ENCODE measurements at places on chromosomes 7 and 10.
A peak's percentile ranks its signal among the peaks of the same experiment; 100 is the strongest.

GRCh38 chr10:103547391-103547946 is 54.0 kb downstream of the NEURL1 start:
- no peak for DNase-seq

GRCh38 chr10:116713846-116714245 is 28.5 kb downstream of the HSPA12A start:
- no peak for DNase-seq

- no peak for DNase-seq
Measured at GRCh38 chr10:11325817-11326216, 285.6 kb downstream of the USP6NL start.

DNA sequence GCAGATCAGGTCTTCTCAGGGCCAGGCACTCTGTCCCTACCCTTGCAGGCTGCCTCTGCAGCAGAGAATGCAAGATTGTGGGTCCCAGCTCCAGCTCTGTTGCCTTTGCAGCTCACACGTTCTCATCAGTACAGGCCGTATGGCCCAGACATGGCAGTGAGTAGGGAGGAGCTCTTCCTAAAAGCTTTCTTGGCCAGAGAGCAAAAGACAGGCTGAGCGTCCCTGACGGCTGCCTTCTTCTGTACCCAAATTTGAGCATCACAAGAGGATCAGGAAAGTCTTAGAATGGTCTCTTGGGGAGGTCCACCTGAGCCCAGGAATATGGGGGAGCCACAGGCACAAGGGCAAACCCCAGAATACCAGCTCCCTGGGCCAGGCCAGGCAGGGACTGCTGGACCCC is 266.3 kb upstream of the ZMIZ1 start:
- no peak for DNase-seq

- no peak for DNase-seq
Measured at GRCh38 chr7:122802301-122802751, 83.9 kb downstream of the CADPS2 start.

GRCh38 chr10:119770928-119771327 is 45.1 kb downstream of the INPP5F start:
- DNase-seq = no peak

DNA sequence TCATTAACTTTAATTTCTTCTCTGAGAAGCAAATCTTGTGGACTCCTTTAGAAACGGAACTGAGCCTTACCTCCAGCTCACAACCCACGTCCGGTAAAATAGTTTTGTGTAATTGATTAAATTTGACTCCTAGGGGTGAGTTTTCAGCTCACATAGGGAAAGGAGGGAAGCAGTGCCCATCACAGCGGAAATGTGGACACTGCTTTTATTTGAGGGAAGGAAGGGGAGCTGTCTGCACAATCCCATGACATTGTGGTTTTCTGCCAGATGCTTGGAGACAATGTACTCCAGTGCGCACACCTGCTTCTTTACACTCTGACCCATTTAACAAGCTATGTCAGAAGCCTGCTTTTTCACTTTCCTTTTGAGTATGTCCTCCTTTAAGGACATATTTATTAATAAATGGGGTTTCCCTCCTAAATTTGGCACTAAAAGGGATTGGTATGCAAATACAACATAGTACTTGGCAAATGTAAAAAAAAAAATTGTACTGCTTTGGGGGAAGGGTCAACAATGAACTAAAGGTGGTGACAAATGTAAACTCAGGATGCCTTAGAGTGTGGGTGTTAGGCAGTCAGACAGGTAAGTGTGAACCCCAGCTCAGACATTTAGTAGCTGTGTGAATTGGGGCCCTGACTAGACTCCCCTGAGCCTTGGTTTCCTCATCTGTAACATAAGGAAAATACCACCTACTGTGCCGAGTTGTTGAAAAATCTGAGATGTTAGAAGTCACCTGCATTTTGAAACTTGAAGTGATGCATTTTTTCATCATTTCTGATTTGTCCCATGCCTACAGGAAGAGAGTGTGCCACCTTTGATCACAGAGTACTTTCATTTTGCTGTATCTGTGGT is 90.2 kb upstream of the KLF6 start:
- DNase-seq = peak; percentile 70

DNA sequence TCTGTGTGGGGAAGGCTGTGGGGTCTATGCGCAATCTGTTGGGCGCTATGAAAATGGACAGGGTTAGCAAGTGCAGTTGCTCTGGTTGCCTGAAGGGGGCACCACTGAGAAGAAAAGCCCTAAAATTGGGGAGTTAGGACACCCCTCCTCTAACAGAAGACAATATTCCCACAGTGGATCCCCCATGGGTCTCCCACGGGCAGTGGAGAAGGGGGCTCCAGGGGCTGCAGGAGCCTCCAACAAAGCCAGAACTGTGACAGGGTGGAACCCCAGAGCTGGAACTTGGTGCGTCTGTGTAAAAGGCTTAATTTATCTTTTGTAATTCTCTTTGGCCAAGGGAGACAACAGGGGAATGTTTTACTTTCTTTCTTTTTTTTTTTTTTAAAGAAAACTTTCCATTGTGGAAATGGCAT is 12.5 kb upstream of the COL13A1 start:
- no peak for DNase-seq

GRCh38 chr10:78433766-78434535 is 400.3 kb downstream of the RPS24 start:
- DNase-seq = no peak

GRCh38 chr10:101749047-101750016 is 26.6 kb downstream of the FGF8 start:
- no peak for DNase-seq

DNA sequence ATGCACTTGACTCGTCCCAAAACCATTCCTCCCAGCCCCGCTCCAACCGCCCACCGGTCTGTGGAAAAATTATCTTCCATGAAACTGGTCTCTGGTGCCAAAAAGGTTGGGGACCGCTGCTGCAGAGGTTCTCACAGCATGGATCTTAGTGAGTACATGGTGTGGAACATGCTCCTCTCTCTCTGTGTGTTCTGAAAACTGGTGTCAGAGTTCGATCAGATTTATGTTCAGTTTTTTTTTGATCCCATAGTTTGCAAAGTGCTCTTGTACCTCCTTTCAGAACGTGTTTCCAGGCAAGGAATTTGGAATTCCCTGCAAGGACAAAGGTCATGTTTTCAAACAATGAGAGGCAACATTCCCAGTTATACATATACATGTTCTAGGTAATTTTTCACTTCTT is 61.2 kb upstream of the FAM171A1 start:
- no peak for DNase-seq

- DNase-seq = no peak
Measured at GRCh38 chr10:122252805-122253204, 18.3 kb upstream of the BTBD16 start.

- no peak for DNase-seq
Measured at GRCh38 chr7:25559581-25560367, 331.5 kb upstream of the NPVF start.

GRCh38 chr7:29565224-29565630 is 1.6 kb downstream of the PRR15 start:
- no peak for DNase-seq

GRCh38 chr7:103605640-103606039 is 159.6 kb upstream of the SLC26A5 start:
- DNase-seq = no peak

DNA sequence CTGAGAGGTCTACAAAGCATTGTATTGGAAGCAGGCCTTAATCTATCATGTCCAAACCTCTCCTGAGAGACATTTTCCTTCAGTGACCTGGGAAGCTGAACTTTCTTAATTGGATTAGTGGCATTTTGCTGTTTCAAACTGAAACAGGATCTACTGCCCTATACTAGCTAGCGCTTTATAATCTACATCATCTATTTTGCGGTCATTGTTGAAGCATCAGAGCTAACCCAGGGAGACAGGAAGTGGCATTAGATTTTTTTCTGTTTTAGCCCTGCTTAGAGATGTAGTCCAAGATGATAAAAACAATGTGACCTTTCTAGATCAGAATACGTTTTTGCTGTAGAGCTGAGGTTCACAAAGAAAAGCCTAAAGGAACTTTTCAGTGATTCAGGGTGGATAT is 147.4 kb upstream of the AGR3 start:
- no peak for DNase-seq

- no peak for DNase-seq
Measured at GRCh38 chr10:271201-271600, 135.9 kb downstream of the ZMYND11 start.

GRCh38 chr10:34959321-34959720 is 130.8 kb downstream of the CUL2 start:
- no peak for DNase-seq

DNA sequence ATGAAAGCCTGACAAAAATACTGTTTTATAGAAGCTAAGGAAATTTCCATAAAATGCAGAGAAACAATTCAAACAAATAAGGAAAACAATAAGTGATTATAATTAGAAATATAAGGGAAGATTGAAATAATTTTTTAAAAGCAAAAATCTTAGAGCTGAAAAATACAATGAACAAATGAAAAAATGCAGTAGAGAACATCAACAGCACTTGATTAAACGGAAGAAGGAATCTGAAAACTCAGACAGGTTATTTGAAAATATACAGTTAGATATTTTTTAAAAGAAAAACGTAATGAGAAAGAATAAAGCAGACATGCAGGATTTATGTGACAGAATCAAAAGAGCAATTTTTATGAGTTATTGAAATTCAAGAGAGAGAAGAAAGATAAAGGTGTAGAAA is 279.1 kb upstream of the MAGI2 start:
- DNase-seq = no peak

GRCh38 chr10:4271193-4271592 is 486.2 kb upstream of the KLF6 start:
- DNase-seq = no peak

- no peak for DNase-seq
Measured at GRCh38 chr10:50582766-50583762, 40.7 kb downstream of the SGMS1 start.

- no peak for DNase-seq
Measured at GRCh38 chr10:119817991-119818888, 54.4 kb downstream of the MCMBP start.

- DNase-seq = no peak
Measured at GRCh38 chr10:58477902-58478301, 34.8 kb upstream of the BICC1 start.

DNA sequence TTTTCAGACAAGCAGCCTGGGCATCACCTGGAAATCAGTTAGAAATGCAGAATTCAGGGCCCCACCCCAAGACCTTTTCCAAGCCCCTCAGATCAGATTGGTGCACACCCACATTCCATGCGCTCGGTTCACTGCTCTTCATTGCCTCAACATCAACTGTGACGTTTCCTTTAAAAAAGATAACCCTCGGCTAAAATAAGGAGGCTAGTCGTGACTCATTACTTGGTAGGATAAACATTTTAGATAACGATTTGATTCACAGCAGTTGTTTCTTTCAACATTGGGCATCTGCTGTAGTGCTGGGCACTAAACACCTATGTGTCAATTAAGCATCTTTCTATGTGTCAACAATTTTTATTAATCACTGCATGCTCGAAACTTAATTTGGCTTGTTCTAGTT is 191.1 kb upstream of the LRGUK start:
- no peak for DNase-seq

DNA sequence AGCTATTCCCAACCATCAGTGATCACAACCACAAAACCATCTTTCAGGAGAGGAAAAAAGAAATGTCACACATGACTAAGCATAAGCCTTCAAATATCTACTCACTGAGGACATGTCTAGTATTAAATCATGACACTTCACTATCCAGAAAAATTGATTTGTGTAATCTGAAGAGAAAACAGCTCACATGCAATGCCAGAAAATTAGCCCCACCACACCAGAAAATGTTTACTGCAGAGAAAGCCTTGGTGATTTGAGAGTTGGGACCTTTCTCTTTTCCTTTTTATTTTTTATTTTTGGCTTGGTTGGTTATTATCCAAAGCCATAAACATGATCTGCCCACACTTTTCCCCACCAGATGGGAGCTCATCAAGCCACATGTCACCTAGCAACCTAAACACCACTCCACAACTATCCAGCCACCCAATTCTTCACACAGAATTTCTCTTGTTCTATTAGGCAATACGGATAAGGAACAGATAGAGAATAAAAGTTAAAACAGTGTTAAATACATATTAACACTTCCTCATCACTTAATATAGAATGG is 3.1 kb downstream of the PARD3 start:
- no peak for DNase-seq

Data from GF-D8 (cell line).